ENCODE measurements at places on chromosomes 3 and 15.

GRCh38 chr3:127196466-127197299 is 3.8 kb downstream of the PRR23E start:
- DNase-seq = no peak

DNA sequence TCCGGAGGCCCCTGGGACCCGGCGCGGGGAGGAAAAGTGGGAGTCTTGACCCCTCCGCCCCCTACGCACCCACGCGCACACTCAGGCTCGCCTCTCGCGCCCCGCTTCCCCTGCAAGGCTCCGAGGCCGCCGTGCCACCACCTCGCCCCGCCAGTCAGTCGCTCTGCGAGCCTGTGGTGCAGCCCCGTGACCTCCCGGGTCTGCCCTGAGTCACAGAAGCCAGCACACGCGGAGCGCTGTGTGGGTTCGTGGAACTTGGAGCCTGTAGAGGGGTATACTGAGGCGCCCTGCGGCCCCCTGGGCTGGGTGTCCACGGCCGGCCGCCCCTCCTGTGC is 380 bp upstream of the ALS2CL start:
- DNase-seq = no peak

- no peak for DNase-seq
Observed at GRCh38 chr3:155815030-155815545, 9.0 kb upstream of the C3orf33 start.

- no peak for DNase-seq
Observed at GRCh38 chr3:43484926-43485488, 136.8 kb downstream of the ANO10 start.

DNA sequence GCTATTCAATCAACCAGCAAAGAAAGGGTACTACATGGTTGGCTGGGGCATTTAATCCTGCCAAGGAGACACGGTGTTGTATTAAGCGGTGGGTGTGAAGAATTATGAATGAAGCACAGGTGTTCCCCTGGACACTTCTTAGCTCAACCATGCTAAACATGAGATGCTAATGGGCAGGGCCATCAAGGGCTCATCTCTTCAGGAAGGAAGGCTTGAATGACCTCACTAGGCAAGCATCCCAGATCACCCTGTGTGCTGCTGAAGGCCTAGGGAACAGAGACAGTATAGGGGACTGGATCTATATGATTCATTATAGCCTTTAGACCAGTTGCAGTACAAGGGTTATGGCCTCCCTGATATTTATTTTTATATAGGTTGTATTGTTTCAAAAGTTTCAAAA is 221.3 kb upstream of the SLCO3A1 start:
- no peak for DNase-seq

GRCh38 chr3:67006460-67006859 is 8.4 kb downstream of the KBTBD8 start:
- no peak for DNase-seq

DNA sequence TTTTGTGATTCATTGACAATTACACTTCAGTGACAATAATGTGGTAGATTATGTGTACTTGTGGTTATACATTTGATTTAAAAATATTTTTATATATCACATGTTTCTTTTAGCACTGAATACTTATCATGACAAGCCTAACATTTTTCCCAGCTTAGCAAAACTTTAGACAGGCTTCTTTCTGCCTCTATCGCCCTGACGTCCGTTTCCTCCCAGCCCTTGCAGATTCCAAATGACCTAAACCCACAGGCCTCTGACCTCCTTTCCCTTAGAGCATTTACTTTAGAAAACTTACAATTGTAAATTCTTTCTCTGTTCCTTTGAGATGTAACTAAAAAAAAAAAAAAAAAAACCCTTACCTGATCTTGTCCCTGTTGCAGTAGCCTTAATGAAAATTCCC is 326.1 kb downstream of the UNC13C start:
- DNase-seq = no peak
